ENCODE measurements at places on chromosomes 13 and 19.

DNA sequence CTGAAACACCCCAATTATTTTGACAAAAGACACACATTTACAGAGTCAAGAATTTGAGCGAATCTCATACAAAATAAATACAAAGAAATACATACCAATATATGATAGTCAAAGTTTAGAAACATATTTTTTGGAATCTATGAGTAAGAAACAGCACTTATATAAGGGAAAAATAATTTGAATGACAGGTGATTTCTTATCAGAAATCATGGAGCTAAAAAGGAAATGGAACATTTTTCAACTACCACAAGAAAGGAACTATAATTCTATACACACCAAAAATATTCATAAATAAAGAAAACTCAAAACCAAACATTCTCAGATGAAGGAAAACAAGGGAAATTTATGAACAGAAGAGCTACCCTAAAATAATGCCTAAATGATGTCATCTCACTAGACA lies 1226.6 kb downstream of the PCDH9 start:
- DNase-seq: no peak

- no peak for DNase-seq
Measured at GRCh38 chr19:18503337-18503970, 18.4 kb downstream of the ELL start.

DNA sequence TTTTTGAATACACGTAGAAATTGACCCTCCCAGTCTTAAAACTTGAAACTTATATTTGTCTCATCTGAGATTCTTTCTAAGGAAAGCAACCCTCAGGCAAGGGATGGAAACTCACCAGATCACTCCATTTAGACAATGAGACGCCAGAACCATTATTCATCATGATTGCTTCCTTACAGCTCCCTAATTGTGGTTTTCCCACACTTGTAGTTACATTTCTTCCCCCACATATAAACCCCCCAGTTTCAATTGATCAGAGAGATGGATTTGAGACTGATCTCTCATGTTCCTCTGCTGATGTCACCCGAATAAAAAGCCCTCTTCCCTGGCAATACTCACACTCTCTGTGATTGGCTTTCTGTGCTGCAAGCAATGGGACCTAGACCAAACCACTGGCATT lies 197.9 kb upstream of the STARD13 start:
- DNase-seq: no peak

DNA sequence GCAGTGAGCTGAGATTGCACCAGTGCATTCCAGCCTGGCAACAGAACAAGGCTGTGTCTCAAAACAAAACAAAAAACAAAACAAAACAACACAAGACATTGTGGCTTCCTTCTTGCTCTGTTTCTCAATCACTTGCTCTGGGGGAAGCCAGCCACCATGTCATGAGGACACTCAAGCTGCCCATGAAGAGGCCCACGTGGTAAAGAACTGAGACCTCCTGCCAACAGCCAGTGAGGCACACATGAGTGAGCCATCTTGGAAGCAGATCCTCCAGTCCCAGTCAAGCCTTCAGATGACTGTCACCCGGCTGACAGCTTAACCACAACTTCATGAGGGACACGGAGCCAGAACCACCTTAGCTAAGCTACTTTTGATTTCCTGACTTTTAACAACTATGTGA lies 25.2 kb downstream of the CPT1C start:
- no peak for DNase-seq

DNA sequence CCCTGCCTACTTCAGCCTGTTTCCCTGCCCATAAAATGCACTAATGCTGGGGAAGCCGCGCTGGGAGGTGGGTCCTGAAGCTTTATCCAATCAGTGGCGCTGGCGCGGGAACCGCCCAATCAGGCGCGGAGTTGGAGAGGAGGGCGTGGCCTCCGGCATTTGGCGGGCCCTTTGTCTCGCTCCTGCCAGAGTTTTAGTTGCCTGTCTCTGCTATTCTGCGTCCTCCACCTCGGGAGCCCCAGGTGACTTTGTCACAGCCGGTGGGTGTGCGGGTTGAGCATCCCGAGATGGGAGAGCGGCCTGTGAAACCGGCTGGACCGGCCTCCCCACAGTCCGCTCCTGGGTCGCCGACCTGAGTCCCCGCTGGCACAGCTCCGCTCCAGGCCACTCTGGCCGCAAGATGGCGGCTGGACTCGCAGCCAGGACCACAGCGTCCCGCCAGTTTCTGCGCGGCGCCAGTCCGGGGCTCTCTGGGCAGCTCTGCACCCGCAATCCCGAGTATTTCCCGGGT lies 30.7 kb upstream of the ZNF429 start:
- DNase-seq: no peak

DNA sequence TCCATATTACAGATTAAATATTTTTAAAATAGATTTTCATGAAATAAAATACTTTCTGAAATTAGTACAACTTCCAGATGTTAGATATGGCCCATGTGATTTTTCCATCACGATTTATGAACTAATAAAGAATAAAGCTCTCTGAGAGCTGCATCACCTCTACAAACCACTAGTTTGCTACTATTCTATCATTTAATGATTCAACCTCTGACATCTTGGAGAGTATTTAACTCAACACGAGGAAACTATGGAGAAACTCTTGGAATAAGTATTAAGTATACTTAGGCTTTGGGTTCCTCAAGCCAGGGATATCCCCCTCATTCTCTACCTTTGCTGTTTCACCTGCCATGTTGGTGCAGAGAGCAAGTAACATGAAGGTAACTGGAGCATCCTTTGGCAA lies 55.7 kb downstream of the DACH1 start:
- DNase-seq: no peak

DNA sequence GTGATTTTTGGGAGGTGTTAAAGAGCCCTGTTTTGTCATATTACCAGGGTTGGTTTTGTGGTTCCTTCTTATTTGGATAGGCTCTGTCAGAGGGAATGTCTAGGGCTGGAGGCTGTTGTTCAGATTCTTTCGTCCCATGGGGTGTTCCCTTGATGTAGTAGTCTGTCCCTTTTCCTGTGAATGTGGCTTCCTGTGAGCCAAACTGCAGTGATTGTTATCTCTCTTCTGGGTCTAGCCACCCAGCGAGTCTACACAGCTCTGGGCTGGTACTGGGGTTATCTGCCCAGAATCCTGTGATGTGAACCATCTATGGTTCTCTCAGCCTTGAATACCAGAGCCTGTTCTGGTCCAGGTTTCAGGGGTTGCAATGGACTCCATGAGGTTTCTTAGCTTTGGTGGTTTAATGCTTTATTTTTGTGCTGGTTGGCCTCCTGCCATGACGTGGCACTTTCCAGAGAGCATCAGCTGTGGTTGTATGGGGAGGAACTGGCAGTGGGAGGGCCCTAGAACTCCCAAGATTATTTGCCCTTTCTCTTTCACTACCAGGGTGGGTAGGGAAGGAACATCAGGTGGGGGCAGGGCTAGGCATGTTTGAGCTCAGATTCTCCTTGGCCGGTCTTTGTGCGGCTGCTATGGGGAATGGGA lies 78.8 kb downstream of the SPRY2 start:
- DNase-seq: no peak

- no peak for DNase-seq
Measured at GRCh38 chr19:34461375-34462100, 20.0 kb upstream of the WTIP start.

DNA sequence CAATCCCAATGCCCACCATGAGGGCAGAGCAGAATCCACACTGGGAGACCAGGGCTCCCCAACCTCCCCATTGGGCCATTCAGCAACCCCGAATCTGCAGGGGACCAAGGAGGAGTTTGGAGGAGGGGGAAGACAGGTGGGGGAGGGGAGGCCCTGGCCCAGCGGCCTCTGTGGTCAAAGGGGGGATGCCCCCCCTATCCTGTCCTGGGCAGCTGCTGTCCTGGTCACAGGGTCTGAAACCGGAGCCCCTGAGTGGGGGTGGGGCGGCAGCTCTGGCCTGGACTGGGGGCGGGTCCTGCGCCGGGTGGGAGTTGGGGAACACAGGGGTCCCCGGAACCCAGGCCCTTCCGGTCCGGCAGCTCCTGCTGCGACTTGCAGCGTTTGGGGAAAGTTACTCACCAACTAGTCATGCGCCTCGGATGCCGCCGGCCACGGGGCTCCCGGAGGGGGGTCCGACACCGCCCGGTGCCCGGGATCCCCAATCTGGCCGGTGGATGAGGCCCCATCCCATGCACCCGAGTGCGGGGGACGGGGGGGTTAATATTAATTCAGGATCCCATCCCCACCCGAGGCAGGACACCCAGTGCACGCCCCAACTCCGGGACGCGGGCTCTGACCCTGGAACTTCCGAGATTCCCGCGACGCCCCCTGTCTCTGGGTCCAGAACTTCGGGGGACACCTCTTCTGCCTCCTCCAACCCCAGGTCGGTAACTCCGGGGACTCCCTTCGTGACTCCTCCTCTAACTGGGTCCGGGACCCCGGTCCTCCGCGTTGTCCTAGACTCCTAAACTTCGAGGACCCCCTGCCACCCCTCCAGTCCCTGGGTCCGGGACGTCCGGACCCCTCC lies 872 bp downstream of the HOMER3 start:
- DNase-seq: no peak

Data from HS-27A (cell line).